ENCODE measurements at places on chromosomes 12 and 14.

DNA sequence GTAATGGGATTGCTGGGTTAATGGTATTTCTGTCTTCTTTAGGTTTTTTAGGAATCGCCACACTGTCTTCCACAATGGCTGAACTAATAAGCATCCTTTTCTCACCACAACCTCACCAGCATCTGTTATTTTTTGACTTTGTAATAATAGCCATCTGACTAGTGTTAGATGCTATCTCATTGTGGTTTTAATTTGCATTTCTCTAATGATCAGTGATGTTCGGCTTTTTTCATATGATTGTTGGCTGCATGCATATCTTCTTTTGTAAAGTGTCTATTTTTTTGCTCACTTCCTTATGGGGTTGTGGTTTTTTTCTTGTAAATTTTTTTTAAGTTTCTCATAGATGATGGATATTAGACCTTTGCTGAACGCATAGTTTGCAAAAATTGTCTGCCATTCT is 377.9 kb downstream of the GALC start:
- no peak for DNase-seq

GRCh38 chr12:114776731-114777442 is 92.9 kb upstream of the TBX3 start:
- DNase-seq: peak; percentile 93

- no peak for DNase-seq
Observed at GRCh38 chr12:85688837-85689236, 147.4 kb downstream of the RASSF9 start.

GRCh38 chr12:78316136-78316535 is 485.4 kb downstream of the NAV3 start:
- no peak for DNase-seq

- no peak for DNase-seq
Observed at GRCh38 chr14:95008445-95009217, 148.7 kb downstream of the DICER1 start.

GRCh38 chr12:51118706-51119105 is 35.3 kb upstream of the CSRNP2 start:
- DNase-seq: peak; percentile 87

Measured in PC-3 (cell line).